Body of pancreas (tissue), 4 donors: ENCODE measurements at places on chromosomes 7 and 10.

- no peak for DNase-seq
Measured at GRCh38 chr10:119442758-119443060, 99.8 kb downstream of the RGS10 start.

- DNase-seq, result no peak
Measured at GRCh38 chr10:124879136-124879535, 62.8 kb upstream of the ZRANB1 start.

GRCh38 chr10:72140850-72141249 is 52.5 kb upstream of the SPOCK2 start:
- no peak for DNase-seq

DNA sequence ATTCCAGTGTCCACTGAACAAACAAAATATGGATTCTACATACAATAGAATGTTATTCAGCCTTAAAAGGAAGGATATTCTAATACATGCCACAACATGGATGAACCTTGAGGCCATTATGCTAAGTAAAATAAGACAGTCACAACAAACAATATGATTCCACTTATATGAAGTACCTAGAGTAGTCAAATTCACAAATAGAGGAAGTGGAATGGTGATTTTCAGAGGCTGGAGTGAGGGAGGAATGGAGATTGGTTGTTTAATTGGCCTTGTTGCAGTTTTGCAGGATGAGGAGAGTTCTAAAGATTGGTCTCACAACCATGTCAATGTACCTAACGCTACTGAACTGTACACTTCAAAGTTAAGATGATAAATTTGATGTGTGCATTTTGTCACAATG is 119.6 kb downstream of the CHN2 start:
- no peak for DNase-seq

- no peak for DNase-seq
Measured at GRCh38 chr10:45075826-45076380, 75.2 kb downstream of the ZNF22 start.

- no peak for DNase-seq
Measured at GRCh38 chr7:121555558-121555957, 159.4 kb upstream of the FAM3C start.

- DNase-seq, result no peak
Measured at GRCh38 chr10:69004821-69005220, 16.2 kb downstream of the KIFBP start.

- DNase-seq, result no peak
Measured at GRCh38 chr7:106778656-106779250, 86.3 kb upstream of the PIK3CG start.

GRCh38 chr7:150993511-150993910 is 2.7 kb downstream of the NOS3 start:
- DNase-seq, result no peak

DNA sequence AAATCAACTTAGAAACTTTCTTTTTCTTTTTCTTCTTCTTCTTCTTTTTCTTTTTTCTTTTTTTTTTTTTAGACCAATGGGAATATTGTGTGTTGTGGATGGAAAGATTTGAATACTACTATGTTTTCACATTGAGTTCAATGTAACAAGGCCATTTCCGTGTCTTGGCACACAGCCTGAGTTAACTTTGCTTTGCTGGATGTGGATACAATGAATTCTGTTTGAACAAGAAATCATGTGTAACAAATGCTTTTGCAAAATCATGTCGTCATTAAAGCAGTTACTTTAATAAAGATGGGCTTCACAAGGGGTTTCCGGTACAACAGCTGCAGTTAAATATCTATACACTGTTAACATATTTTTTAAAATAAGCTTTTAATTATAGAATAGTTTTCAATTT is 13.5 kb upstream of the ENTPD1 start:
- DNase-seq, result peak; percentile 65
